ENCODE measurements at places on chromosomes 3 and 15.

DNA sequence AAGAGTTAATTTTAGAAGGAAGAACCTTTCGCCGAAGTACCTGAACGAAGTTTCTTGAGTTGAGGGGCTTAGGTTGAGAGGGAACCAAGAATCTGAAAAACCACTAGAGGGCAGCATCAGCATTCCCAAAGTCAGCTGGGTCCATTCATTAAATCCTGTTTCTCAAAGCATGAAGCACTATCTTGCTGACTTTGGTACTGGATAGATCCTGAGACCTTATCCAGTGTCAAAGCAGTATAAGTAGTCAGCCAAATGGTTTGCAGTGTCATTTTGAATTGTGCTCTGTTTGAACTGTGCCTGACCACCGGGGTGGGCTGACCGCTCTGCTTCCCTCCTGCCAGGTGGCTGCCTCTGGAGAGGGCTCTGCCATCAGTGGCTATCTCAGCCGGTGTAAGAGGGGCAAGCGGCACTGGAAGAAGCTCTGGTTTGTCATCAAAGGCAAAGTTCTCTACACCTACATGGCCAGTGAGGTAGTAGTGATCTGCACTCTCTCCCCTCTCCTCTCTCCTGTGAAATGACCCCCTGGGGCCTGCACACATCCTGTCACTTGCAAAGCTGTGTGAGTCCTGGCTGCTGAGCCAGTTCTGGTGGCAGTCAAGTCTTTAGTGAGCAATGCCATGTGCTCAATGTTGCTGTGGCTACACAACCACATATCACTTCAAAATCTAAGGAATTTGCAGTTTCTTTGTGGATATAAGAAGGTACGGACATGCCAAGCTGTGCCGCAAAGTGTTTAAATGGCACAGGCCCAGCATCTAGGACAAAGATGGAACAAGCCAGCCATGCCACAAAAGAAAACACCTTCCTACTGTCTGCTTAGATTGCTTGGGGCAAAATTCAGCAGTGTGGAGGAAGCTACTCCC is 21.4 kb upstream of the NR2C2 start:
- DNase-seq = peak; percentile 77

GRCh38 chr3:61669668-61670299 is 108.4 kb downstream of the PTPRG start:
- no peak for DNase-seq

- DNase-seq = no peak
These were observed 14.0 kb downstream of the VIPR1 start for GRCh38 chr3:42516443-42516842.

DNA sequence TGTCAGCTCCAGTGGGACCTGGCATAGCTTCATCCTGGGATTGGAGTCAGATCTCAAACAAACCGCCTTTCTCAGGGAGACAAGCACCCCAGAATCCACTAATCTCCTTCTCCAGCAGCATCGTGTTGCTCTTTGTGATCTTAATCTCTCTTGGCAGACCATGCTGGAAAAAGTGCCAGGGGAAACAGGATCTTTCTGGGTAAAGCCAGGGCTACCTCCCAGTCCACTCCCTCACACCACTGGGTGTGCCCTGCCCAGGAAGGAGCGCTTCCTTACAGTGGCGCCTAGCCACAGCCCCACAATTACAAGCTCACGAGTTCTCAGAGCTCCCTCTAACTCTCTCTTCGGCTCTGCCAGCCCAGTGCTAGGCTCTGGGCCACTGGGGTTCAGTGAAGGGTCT is 32.2 kb downstream of the RPLP1 start:
- DNase-seq = no peak

DNA sequence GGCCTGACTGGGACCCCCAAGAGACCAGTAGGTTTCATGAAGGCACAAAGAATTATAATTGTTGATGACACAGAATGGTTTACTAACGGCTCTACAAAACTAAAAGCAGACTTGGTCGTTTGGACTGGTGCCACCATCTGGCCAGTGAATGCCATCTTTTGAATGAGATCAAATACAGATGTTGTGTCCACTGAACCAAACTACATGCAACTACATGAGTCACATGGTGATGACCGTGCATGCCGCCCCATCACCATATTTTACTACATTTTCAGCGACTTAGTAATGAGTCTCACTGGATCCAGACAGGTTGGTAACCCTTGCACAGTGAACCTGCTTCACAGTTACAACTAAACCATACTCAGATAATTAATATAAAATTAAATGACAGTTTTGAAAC is 803.3 kb downstream of the DIPK2A start:
- DNase-seq = no peak

DNA sequence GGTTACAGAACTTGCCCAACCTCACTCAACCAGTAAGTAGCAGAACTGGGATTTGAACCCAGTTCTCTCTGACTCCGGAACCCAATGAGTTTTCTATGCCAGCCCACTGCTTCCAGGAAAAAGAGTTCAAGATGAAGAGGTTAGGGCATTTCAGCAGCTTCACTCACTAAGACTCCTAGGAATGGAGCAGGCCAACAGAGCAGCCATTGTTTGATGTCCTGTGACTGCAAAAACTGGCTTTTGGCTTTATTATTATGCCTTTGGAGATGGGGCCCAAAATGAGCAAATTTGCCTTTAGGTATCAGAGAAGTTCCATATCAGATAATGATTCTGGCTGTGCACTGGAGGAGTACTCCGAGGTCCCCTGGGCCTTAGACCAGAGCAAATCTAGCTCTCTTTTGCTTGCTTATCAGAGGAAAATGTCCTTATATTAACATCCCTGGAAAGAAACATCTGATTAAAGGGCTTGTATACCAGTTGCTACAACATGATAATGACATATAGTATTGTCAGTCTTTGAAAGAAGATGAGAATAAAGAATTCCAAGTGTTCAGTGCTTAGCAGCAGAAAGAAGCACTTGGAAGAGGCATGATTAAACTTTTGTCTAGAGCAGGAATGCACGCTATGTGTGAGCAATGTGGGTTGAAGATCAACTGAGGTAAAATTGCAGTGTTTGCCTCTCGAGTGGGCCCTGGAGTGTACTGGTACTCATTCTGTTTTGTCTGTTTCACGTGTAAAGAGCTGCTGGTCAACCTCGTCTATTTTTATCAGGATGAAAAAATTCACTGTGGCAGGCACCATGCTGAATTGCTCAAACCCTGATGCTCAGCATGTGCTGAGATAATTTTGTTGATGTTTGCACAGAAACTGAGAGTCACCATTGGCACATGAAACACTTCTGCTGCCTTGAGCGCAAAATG is 21.8 kb upstream of the KLHL24 start:
- no peak for DNase-seq

DNA sequence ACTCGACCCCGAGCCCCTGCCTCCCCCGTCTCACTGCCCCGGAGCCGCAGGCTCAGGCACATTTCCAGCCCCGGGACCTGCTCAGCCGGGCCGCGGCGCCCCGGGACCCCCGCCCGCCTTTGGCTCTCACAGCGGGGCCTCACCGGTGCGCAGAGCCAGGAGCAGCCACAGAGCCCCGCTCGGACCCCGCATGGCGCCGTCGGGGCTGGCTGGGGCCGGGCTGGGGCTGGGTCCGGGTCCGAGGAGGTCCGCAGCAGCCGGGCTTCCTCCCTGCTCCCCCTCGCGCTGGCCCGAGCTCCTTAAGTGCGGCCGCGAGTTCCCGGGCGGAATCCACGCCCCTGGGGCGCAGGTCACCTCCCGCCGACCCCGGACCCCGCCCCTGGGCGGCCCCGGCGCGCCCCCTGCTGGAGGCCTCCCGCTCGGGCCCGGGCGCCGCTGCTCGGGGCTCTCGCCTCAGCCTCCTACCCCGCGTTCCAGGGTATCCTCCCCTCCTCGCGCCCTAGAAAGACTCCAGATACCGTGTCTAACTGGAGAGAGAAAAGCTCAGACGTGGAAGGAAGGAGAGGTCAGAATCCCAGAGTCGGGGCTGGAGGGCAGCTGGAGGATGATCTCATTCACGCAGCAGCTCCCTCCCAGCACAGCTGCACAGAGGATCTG is at the start of gene MELTF:
MELTF (minus strand) TSS at position 307 of the 657 bp plus-strand sequence; CDS start at position 192, 115 bp downstream.
- peak; percentile 64 for DNase-seq

- DNase-seq = no peak
These were observed 634.0 kb downstream of the OTOL1 start for GRCh38 chr3:162130582-162130981.

DNA sequence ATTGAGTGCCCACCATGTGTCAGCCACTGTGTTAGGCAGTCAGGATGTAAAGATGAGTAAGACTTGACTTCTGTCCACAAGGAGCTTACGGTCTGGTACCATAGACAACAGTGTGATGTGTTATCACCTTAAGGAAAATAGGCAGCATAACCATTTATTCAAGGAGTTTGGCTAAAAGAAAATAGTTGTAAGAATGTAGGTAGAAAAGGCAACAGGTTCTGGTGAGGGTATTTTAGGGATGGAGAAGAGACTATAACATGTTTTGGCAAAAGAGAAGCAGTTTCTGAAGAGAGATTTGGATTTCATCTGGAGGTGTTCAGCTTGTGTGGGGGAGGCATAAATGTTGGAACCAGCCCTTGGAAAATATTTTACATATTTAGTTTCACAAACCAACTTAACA is 121.9 kb downstream of the HCN4 start:
- no peak for DNase-seq

DNA sequence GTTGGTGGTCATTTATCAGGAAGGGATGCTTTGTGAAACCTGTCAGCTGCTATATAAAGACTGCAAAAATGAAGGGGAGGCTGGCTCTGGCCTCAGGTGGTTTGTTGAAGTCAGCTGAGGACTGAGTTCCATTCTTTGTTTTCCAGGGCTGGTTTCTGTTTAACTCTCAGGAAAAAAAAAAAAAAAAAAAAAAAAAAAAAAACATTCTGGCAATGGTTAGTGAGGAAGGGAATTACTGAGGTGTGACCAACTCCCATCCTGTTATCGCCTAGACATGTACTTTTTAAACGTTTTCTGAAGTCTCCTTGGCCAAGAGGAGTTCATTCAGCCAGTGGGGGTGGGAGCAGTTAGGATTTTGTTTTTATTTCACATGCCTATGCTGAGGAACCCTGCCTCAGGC is 316.3 kb downstream of the OXSM start:
- no peak for DNase-seq

- no peak for DNase-seq
These were observed 324.6 kb downstream of the MAGI1 start for GRCh38 chr3:65714134-65714533.

GRCh38 chr3:22952860-22953259 is 250.3 kb upstream of the UBE2E2 start:
- no peak for DNase-seq

DNA sequence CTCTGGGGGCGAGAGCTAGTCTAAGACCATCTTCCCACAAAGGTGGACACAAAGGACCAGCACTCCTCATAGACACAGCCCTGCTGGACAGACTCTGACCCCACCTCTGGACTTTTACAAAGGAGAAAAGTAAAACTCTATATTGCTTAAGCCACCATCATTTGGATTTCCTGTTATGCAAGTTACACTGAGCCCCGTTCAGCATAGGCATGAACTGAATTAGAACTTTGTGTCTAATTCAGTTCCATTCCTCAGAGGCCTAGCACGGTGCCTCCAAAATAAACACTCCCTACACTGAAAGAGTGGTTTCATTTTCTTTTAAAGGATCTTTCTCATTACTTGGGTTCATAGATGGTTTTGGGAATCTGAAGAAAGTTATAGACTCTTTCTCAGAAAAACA is 79.2 kb upstream of the OCA2 start:
- DNase-seq = no peak

- peak; percentile 22 for DNase-seq
These were observed 53.2 kb downstream of the LHFPL4 start for GRCh38 chr3:9500108-9501050.

DNA sequence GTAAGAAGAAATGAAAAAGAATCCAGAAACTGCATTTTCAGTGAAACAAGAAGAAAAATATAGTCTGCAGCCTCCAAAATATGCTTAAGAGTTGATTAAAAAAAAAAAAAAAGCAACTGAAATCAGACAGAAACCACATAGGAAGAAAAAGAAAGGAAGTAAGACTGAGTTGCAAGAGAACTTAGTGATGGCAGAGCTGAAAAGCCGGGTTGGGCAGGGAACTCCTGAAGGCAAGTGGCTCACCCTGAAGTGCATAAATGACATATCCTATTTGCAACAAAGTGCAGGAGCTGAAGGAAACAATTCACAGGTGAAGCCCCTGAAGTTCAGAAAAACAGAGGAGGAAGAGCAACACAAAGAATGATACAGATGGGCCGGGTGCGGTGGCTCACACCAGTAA is 108.8 kb upstream of the SLC25A36 start:
- DNase-seq = no peak

DNA sequence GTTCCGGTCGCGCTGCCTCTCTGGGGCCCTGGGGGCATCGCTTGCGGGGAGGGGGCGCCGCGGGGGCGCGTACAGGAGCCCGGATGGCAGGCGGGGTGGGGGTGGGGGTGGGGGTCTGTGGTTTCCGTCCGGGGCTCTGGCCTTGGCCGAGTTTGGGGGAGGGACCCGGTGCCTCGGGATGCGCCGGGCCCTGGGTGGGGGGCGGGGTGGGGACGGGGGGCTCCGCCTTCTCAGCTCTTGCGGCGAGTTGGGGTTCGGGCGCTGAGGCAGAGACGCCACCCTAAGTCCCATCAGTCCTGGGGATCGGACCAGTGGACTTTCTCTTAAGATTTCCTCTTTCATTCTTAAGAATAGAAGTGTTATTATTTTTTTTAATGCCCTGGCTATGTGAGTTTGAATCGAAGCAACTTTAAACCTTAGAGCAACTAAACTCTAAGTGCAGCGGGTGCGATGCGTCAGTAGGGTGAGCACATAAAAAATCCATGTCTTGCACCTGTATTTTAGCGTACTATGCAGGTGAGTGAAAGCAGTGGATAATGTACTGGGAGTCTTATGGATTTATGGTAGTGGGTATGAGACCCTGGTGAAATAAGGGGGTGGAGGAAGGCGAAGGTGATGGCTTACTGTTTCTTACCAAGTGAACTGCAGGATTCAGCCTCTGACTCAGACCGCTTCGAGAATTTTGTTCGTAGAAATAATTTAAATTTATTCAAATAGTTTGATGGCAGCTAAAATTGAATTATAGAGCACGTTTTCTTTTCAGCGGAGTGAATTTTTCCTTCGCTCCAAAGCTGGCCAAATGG is 762 bp downstream of the CTNNB1 start:
- DNase-seq = peak; percentile 45

DNA sequence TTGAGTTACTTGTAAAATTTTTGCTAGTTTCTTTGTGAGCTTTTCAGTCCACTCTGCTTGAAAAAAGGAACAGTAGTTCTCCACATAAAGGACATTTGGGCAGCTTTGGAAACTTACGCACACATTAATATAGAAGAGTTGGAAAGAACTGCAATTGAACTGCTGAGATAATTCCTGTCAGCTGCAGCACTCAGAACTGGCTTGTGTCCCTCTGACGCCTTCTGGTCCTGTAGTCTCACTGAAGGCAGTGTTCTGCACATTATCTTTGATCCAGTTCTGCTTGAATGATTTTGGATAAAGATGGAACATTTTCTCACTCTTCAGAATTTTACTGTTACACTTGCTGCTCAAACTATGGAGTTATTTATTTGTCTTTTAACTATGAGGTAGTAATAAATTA is 901.9 kb downstream of the OTOL1 start:
- DNase-seq = no peak

All from HAP-1 (cell line).